Glomerular endothelial cell (primary cell): ENCODE measurements at places on chromosomes 11 and 22. TPM values are rescaled to one million over a fixed set of nuclear protein-coding genes. Genes with fewer than 3 reads are reported as not detected.
A peak's percentile ranks its signal among the peaks of the same experiment; 100 is the strongest.

- DNase-seq: no peak
Measured at GRCh38 chr22:48536541-48537342, 1290.9 kb downstream of the BRD1 start.

- no peak for DNase-seq
Measured at GRCh38 chr22:47047321-47048122, 285.1 kb downstream of the TBC1D22A start.

NPAS4 gene
- not detected in 2 replicates for total RNA-seq

OR52I2 gene
- not detected in 2 replicates for total RNA-seq

GRCh38 chr11:61297746-61298145 is 2.6 kb upstream of the VWCE start:
- DNase-seq: peak; percentile 71

PLCB3 gene
- total RNA-seq: 62.2 and 78.0 TPM in 2 replicates

DNA sequence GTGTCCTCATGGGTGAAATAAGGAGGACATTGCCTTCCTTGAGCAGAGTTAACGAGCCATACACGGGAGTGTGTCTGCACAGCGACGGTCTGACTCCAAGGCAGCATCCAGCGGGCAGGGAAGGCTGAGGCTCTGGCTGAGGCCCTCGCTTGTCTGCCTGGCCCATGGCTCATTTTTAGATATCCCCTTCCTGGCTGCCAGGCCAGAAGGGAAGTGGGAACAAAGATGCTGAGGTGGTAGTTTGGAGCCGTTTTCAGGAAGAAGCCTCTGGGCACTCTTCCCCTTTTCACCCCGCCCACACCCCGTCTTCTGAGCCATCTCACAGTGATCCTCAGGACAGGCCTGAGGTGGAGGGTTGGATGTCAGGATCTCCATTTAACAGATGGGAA is 3.0 kb upstream of the SLCO2B1 start:
- no peak for DNase-seq

DNA sequence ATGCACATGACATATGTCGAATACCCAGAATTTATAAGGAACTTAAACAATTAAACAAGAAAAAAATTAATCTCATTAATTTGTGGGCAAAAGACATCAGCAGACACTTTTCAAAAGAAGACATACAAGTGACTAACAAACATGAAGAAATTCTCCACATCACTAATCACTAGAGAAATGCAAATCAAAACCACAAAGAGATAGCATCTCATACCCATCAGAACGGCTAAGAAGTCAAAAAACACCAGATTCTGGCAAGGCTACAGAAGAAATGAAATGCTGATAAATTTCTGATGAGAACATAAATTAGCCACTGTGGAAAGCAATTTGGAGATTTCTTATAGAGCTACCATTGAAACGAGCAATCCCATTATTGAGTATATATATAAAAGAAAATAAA is 210.6 kb upstream of the LUZP2 start:
- no peak for DNase-seq
